Activated gamma-delta T cell treated with Interleukin-2 at 50 U/mL for 16 hours (primary cell): ENCODE measurements at places on chromosomes 13 and 19.

DNA sequence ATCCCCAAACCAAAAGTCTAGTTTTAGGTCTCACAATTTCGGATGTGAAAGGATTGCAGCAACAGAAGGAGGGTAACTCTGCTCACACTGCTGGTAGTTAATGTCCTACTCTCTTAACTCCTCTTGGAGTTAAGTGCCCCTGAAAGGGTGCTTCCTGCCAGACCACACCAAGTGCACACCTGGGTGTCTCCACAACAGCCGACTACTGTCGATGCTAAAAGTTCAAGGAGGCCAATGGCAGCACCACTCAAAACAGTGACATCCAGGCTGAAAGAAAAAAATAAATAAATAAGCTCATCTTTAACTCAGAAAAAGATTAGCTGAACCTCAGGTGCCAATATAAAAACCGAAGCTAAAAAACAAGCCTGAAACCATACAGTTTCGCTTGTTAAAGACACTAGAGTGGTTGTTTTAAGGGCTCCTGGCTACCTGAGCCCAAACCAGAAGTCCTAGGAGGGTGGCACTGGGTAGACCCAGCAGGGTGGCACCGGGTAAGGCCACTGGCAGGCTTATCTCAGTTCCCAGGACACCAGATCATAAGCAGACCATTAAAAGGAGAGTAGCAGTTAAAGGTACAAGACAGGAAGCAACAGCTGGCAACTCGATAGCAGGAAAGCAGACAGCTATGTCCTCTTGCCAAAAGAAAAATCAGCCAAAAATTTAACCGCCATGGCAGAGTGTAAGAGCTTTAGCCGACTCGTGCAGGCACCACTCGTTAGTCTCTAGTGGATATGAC, 39.3 kb downstream of the BRD4 start:
- no peak for DNase-seq

DNA sequence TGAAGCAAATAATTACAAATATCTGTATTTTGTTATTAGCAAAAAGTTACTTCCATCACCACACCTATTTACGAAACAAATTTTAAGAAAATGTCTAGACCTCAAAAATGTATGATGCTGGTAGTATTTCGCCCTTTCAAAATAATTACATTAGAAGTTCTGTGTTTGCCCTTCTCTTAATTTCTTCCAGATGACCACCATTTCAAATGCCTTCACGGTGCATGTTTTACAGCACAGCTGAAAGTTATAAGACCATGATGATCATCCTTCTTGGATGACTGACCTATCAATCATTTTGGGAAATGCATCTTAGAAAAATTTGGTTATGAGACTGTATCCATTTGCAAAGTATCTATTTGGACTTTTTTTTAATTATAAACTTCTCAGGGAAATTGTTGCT, 390.8 kb downstream of the SLITRK6 start:
- no peak for DNase-seq

DNA sequence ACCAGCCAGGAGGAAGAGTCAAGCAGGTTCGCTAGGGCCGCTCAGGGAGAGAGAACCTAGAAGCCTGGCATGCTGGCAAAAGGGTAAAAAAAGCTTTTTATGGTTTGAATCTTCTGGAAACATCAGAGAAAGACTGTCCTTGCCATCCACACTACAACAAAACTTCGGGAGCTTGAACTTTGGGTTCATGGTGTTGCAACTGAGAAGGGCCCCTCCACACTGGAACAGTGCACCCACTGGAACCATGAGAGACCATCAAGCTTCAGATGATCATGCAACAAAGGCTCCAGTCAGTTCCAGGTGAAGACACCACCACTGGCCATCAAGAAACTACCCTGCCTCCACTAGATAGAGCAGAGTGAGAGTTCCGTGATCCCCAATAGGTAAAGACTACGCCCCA, 170.1 kb downstream of the RGCC start:
- no peak for DNase-seq

DNA sequence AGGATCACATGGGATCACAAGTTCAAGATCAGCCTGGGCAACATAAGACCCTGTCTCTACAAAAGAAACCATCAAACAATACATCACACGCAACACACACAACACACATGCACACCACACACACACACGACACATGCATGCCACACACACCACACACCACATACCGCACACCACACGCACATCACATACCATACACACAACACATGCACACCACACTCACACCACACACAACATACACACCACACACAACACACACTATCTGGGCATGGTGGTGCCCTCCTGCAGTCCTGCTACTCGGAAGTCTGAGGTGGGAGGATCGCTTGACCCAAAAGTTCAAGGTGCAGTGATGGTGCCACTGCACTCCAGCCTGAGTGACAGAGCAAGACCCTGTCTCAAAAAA, 198.3 kb downstream of the USP12 start:
- no peak for DNase-seq

DNA sequence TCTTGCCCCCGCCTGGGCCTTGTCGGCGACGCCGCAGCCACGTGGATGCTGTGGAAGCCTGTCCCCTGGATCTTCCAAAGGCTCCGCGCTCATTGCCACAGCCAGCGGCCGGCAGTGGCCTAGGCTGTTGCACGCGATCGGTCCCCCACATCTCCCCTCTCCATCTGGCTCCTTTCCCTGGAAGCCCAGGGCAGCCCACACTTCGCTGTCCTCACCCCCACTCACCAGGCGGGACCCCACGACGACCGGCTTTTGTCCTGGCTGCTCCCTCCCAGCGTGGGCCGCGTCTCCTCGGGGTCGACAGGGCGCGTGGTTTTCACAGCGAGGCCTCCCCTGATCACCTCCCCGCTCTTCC, 605 bp upstream of the TEX30 start:
- DNase-seq, result no peak

- no peak for DNase-seq
Observed at GRCh38 chr13:96988441-96988840, 5.8 kb downstream of the OXGR1 start.
